Smooth muscle cell of the umbilical artery (primary cell): ENCODE measurements at places on chromosomes 5 and 9. TPM values are rescaled to one million over a fixed set of nuclear protein-coding genes. Genes with fewer than 3 reads are reported as not detected.

Gene PCDHGA6
- 3.2 and 4.2 TPM in 2 replicates for total RNA-seq

Gene TMED7
- 212 and 279 TPM in 2 replicates for total RNA-seq

Gene DOK3
- 3.3 and 8.4 TPM in 2 replicates for total RNA-seq

Gene SARDH
- 18.4 and 23.9 TPM in 2 replicates for total RNA-seq

Gene PITX1
- total RNA-seq = 29.7 and 35.3 TPM in 2 replicates

Gene QRFP
- not detected in 2 replicates for total RNA-seq

Gene SPAG8
- 0.55 and 1.2 TPM in 2 replicates for total RNA-seq

Gene TNFAIP8
- 25.3 and 70.7 TPM in 2 replicates for total RNA-seq

Gene CCNI2
- total RNA-seq = not detected in 2 replicates

Gene ZDHHC11B
- not detected in 2 replicates for total RNA-seq

Gene FANCG
- total RNA-seq = 6.8 and 13.4 TPM in 2 replicates

Gene C5orf34
- total RNA-seq = 2.4 and 4.2 TPM in 2 replicates

Gene MOCS2
- 34.0 and 44.2 TPM in 2 replicates for total RNA-seq

Gene CCDC183
- total RNA-seq = 0.30 and 0.32 TPM in 2 replicates

Gene DDX46
- 16.9 and 31.2 TPM in 2 replicates for total RNA-seq

Gene PRSS3
- total RNA-seq = 2.1 and 3.2 TPM in 2 replicates

Gene FOXD4L3
- not detected in 2 replicates for total RNA-seq

Gene GFI1B
- total RNA-seq = 0.05 TPM in 1 of 2 replicates, not detected in the other

Gene SPATA31D3
- not detected in 2 replicates for total RNA-seq

Gene PCDH1
- total RNA-seq = 0.60 and 0.89 TPM in 2 replicates

Gene PCDHA3
- 0.23 and 0.59 TPM in 2 replicates for total RNA-seq

Gene PCAT7
- total RNA-seq = 0.30 TPM in 1 of 2 replicates, not detected in the other

Gene PDE8B
- not detected in 2 replicates for total RNA-seq

Gene SUSD3
- total RNA-seq = 0.37 and 0.59 TPM in 2 replicates

Gene NXNL2
- 0.89 and 0.97 TPM in 2 replicates for total RNA-seq

Gene BARHL1
- not detected in 2 replicates for total RNA-seq

Gene SOHLH1
- total RNA-seq = not detected in 2 replicates

Gene ENC1
- total RNA-seq = 217 and 309 TPM in 2 replicates

Gene CHMP5
- 149 and 157 TPM in 2 replicates for total RNA-seq

Gene C9orf50
- not detected in 2 replicates for total RNA-seq

Gene KIF24
- 0.59 and 1.8 TPM in 2 replicates for total RNA-seq

Gene F12
- 0.51 and 0.89 TPM in 2 replicates for total RNA-seq

Gene SNCAIP
- total RNA-seq = 2.2 and 13.1 TPM in 2 replicates

Gene FYB1
- total RNA-seq = under 0.01 TPM in 1 of 2 replicates, not detected in the other

Gene TOR1B
- 58.1 and 58.2 TPM in 2 replicates for total RNA-seq

Gene FREM1
- 0.09 and 0.59 TPM in 2 replicates for total RNA-seq

Gene NR4A3
- 0.30 and 0.46 TPM in 2 replicates for total RNA-seq

Gene IFNA21
- total RNA-seq = not detected in 2 replicates

Gene KIF4B
- 0.09 TPM in 1 of 2 replicates, not detected in the other for total RNA-seq

Gene SPATA31C1
- total RNA-seq = not detected in 2 replicates

Gene TGFBR1
- 160 and 247 TPM in 2 replicates for total RNA-seq

Gene IL33
- total RNA-seq = 470 and 472 TPM in 2 replicates

Gene CDK7
- total RNA-seq = 60.0 and 66.8 TPM in 2 replicates

Gene WWC1
- total RNA-seq = 1.2 and 7.0 TPM in 2 replicates

Gene PTPA
- total RNA-seq = 75.7 and 106 TPM in 2 replicates

Gene RELL2
- total RNA-seq = 3.9 and 7.0 TPM in 2 replicates

Gene CNTNAP3B
- 9.5 and 29.5 TPM in 2 replicates for total RNA-seq

Gene KCNMB1
- 0.05 TPM in 1 of 2 replicates, not detected in the other for total RNA-seq

Gene C9orf43
- total RNA-seq = 0.30 and 0.69 TPM in 2 replicates

Gene MSX2
- total RNA-seq = 0.28 and 1.5 TPM in 2 replicates

Gene KCNN2
- 0.18 and 0.59 TPM in 2 replicates for total RNA-seq

Gene ERCC6L2
- total RNA-seq = 79.3 and 99.6 TPM in 2 replicates

Gene CD72
- 0.32 and 1.2 TPM in 2 replicates for total RNA-seq
